ENCODE measurements at places on chromosomes 12 and 14.

GRCh38 chr14:75204116-75204515 lies 27.7 kb upstream of the TMED10 start:
- no peak for DNase-seq

DNA sequence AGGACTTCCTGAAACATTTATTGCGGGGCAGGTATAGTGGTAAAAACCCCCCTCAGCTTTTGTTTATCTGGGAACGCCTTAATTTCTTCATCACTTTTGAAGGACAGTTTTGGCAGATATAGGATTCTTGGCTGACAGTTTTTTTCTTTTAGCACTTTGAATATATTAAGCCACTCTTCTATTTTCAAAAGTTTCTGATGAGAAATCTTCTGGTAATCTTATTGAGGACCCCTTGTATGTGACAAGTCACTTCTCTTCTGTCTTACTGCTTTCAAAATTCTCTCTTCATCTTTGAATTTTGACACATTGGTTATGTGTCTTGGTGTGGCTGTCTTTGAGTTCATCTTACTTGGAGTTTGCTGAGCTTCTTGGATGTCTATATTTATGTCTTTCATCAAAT lies 59.1 kb downstream of the ATP23 start:
- no peak for DNase-seq

DNA sequence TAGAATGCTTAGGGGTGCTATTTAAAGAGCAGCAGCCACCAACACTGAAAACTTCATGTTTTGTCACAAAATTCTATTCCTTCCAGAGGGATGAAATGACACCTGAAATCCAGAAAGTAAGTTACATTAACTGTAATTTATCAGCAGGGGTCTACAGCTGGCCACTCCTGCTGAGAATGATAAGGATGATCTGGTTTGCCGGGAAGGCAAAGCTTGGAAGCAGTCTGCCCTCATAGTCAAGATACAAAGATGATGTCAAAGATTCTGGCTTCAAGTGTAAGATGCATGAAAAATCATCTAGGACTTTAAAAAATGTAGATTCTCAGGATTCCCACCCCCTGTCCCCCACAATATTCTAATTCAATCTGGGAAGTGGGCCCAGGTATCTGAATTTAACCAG lies 58.4 kb downstream of the DCAF5 start:
- no peak for DNase-seq

GRCh38 chr12:128056136-128056801 lies 210.7 kb upstream of the TMEM132C start:
- no peak for DNase-seq

GRCh38 chr12:18290386-18290785 lies 29.1 kb downstream of the PIK3C2G start:
- DNase-seq: no peak

- no peak for DNase-seq
These were observed 231.2 kb downstream of the VRK1 start for GRCh38 chr14:97028382-97028781.
